Posterior cingulate gyrus (tissue), 11 donors: ENCODE measurements at places on chromosomes 5 and 9.

DNA sequence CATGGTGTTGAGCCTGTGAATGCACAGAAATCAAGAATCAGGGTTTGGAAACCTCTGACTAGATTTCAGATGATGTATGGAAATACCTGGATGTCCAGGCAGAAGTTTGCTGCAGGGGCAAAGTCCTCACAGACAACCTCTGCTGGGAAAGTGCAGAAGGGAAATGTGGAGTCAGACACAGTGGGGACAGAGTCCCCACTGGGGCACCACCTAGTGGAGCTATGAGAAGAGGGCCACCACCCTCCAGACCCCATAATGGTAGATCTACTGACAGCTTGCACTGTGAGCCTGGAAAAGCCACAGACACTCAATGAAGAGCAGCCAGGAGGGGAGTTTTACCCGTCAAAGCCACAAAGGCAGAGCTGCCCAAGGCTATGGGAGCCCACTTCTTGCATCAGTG is 181.9 kb upstream of the SEMA6A start:
- no peak for DNase-seq

GRCh38 chr9:134494273-134494815 is 147.3 kb upstream of the COL5A1 start:
- no peak for DNase-seq

- DNase-seq, result peak; percentile 93
Measured at GRCh38 chr9:127877566-127877998, at the start of gene AK1. TSS of gene AK1 (minus strand) at chr9:127877675. CDS start at chr9:127874617, 3,058 bp downstream.

DNA sequence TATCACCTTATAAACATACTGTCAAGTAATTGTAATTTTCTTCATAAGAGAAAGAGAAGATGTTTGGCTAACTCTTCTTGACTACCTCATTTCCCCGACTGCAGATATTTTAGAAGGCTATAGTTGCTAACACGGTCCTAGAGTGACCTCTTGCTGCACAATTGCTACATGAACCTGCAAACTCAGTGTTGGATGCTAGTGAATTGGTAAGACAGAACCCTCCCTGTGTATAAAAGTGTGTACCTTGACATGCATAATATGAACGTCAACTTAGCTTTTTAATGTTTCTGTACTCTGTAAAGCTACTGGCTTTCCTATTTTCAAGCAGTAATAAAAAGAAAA is 46.7 kb upstream of the CER1 start:
- no peak for DNase-seq

DNA sequence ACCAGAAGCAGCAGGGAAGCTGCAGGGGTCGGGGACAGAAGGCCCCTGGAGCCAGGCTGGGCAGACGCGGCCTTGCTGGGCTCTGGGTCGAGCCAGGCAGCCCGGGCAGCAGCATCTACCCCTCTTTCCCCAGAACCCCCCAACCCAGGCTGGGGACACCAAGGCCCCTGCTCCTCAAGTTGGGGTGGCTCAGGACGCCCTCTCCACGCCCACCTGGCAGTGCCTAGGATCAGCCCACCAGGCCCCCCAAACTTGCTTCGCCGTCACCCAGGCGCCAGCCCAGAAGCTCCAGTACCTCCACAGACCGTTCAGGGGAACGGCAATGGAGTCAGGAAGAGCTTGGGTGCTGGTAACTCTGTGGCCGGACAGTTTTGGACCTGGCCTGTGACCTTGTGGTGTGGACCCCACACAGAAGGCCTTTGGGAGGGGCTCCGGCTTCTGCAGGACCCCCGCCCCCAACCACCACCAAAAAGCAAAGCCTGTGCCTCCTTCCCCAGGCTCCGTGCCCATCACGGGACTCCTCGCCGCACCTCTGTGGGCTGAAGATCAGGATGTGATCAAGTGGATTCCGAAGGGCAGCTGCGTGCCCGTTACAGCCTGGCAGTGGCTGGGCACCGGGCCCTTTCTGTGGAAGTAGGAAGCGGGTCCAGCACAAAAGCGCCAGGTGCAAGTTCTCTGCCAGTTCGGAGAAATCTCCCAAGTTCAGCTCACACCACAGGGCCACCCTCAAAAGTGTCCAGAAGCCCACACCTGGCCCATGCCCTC is 2.1 kb downstream of the SLC12A7 start:
- no peak for DNase-seq

DNA sequence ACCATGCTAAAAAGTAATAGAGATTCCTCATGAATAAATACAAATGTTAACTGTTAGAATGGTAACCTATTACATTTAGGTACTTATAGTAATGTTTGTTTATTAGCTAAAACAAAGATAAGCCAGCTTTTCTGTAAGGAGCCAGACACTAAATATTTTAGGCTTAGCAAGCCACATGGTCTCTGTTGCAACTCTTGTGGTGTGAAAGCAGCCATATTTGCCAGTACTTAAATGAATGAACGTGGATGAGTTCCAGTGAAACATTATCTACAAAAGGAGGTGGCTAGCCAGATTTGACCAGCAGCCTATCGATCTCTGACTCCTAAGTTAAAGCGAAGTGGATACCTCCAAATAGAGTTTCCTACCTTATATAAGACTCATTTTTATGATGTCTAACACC is 331.6 kb downstream of the CDH12 start:
- no peak for DNase-seq

DNA sequence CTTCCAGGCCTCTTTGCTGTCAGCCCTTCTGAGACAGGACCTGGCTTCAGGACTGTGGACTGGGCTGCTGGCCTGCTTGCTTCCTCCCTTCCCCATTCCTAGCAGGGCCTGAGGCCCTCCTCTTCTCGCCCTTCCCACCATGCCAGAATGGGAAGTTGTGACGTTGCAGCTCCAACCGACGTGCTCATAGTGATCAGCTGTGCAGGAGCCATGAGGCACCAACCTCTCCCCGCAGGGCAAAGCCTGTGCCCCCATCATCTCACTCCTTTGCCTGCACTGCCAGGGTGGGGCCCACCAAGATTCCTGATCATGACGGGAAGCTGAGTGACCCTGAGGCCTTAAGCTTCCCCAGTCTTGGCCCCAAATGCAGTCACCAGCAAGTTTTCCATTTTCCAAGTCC is 45.1 kb upstream of the GARNL3 start:
- no peak for DNase-seq

DNA sequence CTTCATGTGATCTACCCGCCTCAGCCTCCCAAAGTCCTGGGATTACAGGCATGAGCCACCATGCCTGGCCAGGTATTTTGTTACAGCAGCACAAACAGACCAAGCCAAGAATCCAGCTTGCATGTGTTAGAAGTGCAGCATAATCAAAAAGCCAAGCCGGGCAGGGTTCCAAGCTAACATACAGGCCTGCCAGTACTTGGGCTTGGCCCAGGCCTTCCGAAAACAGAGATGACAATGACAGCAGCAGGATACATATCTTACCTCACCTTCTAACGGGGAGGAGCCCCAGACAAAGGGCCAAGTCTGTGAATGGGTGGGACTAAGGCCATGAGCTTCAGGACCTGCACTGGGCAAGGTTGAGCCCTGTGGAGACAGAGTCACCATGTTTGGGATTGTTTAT is 91.4 kb upstream of the ZNF462 start:
- no peak for DNase-seq

GRCh38 chr5:73841641-73842040 is 215.6 kb downstream of the ARHGEF28 start:
- no peak for DNase-seq

GRCh38 chr5:140037012-140037411 is 6.1 kb downstream of the NRG2 start:
- no peak for DNase-seq
